ENCODE measurements at places on chromosomes 1 and 21.

DNA sequence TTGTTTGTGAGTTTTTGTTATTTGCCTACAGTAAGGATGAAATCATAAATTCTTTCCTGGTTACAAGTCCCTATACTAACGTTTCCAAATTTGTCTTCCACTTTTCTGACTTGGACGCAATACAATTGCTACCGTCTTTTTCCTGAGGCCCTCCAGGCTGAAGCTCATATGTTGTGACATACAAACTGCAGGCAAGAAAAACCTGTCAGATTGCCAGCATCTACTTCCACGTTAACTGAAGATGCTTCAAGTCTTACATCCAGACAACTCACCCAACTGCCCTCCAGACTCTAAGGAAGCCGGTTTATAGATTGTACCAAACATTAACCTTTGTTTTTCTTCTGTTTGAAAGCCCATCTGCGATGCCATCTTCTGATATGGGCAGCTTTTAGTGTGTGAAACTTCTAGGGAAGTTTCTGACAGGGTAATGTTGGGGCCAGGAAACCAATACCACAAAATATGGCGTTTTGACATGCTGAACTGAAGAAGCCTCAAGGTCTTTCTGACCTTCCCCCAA lies 21.4 kb upstream of the RNF11 start:
- DNase-seq, result no peak

GRCh38 chr1:100034470-100034869 lies 64.7 kb downstream of the SLC35A3 start:
- peak; percentile 39 for DNase-seq

- no peak for DNase-seq
Measured at GRCh38 chr1:15391366-15391765, 18.3 kb upstream of the EFHD2 start.

DNA sequence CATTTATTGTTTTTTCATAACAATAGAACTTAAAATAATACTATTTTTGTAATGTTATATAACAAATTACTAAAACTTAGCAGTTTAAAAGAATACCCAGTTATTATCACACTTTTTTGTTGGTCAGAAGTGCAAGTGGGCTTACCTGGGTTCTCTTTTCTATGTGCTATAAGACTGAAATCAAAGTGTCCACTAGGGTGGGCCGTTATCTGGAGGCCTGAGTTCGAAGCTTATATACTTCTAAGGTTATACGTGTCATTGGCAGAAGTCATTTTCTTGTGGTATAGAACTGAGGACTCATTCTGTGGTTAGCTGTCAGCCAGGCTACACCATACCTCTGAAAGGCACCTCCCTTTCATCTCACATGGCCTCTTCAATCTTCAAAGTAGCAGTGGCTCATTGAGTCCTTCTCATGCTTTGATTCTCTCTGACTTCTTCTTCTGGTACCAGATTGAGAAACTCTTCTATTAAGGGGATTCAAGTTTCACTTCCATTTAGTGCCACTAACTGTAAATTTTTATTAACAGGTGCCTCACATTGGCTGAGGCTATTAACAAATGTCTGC lies 414.3 kb downstream of the AMY1C start:
- DNase-seq, result no peak

- DNase-seq, result no peak
Measured at GRCh38 chr1:2288311-2288710, 60.2 kb downstream of the SKI start.

DNA sequence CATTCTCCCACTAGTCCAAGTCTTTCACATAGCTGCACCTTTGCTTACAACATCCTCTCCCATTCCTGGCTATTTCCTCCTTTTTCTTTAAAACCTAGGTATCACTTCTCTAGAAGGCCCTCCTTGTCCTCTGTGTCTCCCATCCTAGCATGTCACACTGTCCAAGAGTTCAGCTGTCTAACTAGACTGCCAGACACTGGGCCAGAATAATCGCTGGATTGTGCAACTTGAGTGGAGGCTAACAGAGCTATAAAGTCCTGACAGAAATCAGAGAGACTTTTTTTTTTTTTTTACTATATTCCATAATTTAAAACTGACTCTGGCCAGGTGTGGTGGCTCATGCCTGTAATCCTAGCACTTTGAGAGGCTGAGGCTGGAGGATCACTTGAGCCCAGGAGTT lies 4.2 kb upstream of the ANGPTL7 start:
- no peak for DNase-seq

- DNase-seq, result no peak
Measured at GRCh38 chr21:33377221-33377920, 25.8 kb upstream of the IFNGR2 start.

- no peak for DNase-seq
Measured at GRCh38 chr21:26833011-26833410, 12.2 kb downstream of the ADAMTS1 start.

- DNase-seq, result no peak
Measured at GRCh38 chr1:174898102-174898797, 101.5 kb upstream of the CACYBP start.

DNA sequence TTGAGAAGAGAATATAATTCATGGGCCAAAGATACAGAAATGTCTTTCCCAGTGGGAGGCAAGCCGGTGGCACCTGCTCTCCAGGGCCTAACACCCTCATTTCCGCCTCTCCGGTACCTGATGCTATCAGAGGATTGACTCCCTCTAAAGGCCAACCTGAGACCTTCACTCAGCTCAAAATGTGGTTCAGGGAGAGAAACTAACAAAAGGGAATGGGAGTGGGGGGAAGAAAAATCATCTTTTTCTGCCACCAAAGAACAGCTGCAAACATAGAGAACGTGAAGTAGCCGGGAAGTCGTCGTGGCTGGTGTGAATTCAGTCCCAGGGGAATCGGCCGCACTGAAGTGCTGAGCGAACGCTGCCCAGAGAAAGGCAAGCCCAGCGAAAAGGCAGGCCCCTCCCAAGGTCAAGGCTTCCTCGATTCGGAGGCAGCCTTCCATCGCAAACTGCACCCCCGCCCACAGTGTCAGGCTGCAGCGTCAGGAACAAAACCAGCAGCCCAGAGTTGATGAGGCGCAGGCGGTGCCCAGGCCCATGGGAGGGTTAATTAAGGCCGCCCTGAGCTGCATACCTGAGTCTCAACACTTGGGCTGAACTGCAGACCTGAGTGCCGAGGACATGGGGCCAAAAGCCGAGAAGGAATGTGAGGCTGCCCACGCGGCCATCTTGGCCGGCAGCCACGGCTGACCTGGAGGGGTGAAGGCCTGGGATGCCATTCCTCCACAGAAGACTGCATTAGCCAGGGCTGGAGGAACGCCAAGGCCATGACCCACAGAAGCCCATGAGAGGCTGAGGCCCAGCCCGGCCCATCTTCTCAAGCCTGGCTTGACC lies 160.2 kb downstream of the PSMG1 start:
- DNase-seq, result no peak

DNA sequence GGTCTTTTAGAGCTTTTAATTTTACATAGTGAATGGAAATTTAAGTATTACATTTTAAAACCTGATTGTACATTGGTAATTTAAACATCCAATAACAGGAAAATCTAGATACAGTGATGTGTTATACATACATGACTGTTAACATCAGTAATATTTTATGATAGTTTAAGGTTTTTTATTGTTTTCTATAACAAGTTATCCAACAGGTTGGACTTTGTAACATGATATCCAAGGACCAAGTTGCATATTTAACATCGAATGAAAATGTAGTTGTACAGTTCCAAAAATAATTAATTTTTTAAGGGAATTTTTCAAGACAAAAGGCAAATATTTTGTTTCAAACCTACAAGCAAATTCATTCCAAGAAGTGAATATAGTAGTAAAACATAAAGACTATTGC lies 14.3 kb downstream of the GLRX2 start:
- no peak for DNase-seq

GRCh38 chr1:224289396-224289795 lies 40.6 kb downstream of the NVL start:
- DNase-seq, result no peak

GRCh38 chr1:169588785-169589485 lies 2.7 kb upstream of the F5 start:
- DNase-seq, result no peak

GRCh38 chr1:210302501-210302900 lies 26.2 kb upstream of the HHAT start:
- no peak for DNase-seq

- DNase-seq, result no peak
Measured at GRCh38 chr1:154499446-154499845, 2.6 kb upstream of the TDRD10 start.

DNA sequence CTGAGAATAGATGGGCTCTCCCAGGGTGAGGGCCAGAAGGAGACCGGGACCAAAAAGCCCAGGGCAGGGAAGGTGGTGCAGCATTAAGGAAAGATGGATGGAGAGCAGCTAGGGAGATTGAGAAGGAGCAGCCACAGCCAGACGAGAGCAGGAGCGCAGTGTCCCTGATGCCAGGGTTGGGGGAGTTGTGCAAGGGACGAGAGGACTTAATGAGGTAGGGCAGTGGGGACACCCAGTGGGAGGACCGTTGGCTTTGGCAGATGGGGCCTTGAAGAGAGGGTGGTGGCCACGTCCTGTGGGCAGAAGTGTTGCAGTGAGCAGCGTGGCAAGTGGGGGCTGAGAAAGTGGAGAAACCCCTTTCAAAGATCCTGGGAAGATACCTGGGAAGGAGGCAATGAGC lies 38.0 kb upstream of the KDM4A start:
- DNase-seq, result no peak

GRCh38 chr1:64241069-64241468 lies 37.6 kb downstream of the UBE2U start:
- DNase-seq, result no peak

- DNase-seq, result no peak
Measured at GRCh38 chr1:21849909-21850576, 38.0 kb downstream of the LDLRAD2 start.

DNA sequence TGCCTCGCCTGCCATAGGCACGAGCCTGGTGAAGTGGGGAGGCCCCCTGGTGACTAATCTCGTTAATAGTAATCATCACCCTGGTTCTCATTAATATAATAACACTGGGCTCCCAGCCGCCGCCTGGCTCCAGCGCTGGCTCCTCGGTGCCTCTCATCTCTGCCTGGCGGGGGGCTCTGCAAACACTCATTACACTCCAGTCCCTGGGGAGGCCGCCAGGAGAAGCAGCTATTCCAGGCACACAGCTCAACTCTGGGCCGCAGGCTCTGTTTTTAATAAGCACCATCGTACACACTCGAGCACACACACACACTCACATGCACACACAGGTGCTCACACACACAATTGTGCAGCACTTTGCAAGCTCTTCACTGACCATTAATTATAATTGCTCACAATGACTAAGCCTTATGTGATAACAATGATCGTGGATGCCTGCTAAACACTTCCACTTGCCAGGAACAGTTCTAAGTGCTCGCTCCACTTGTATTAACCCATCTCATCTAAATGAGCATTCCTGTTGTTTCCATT lies 52.2 kb downstream of the SDC3 start:
- no peak for DNase-seq

DNA sequence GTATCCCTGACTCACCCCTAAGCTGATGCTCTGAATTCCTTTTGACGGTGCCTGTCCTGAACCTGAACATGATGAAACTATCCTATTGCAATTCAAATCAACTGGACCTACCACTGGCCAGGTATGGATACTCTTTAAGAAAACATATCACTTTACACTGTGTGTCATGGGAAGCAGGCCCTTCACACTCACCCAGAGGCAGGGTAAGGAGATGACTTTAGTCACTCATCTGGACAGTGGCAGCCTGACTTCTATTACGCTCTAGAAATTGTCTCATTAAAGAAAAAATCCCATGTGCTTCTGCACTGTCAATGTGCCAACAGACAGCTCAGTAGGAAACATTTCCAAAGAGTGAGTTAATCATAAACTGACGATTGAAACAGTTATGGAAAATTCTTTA lies 94.3 kb downstream of the VAV3 start:
- DNase-seq, result no peak

DNA sequence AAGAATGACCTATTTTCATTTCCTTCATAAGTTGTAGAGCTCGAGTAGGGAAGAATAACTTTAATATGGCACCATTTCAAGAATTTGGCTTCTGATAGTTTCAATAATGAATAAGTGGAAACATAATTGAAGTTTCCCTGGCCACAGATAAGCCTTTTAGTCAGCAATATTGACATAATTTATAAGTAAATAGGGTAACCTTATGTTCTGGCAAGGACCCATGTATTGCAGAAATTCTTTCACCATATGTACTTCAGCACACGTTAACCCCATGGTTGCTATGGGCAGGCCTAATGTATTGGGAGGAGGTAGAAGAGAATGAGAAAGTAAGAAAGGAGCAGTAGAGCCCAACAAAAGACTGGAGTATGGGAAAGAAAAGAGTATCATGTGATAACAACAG lies 25.4 kb downstream of the MDM4 start:
- DNase-seq, result no peak

DNA sequence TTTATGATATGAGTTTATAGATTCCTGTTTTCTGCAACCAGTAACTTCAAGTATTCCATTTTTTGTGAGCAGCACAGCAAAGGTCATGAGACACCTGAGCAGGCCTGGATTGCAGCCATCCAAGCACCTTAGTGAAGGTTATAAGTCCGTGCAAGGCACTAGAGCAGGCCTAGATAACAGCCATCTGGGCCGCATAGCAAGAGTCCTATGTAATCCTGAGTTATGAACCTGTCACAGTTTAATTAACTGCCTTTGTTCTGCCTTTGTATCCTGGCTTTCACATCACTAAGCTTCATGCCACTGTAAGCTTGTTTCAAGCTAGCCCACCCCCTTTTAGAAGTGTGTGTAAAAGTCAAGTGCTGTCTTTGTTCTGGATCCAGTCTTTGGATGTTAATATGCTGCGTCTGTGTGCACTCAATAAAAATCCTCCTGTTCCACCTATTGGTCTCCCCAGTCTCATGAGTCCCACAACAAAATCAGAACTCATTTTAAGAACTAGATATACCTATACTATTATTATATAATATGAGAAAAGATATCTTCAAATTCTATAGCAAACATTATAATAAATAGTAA lies 556.2 kb upstream of the CHRM3 start:
- no peak for DNase-seq

DNA sequence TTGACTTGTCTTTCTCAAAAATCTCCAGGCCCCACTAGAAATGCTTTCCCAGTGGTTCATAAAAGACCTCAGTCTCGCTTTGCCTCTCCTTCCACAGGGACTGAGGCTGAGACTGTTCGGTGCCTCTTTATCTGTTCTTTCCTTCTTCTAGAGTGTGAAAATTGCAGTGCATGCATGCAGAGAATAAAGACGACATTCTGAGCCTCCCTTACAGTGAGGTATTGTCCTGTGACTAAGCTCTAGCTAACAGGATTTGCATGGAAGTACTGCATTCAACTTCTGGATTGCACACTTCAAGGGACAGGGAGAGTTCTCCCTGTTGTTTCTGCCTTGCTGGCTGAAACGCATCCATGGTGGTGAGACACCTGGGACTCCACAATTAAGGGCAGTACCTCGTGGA lies 69.1 kb downstream of the COLGALT2 start:
- DNase-seq, result no peak

- no peak for DNase-seq
Measured at GRCh38 chr1:216223486-216223885, 199.8 kb downstream of the USH2A start.
